ENCODE measurements at places on chromosomes 2 and 18.
A peak's percentile ranks its signal among the peaks of the same experiment; 100 is the strongest.

DNA sequence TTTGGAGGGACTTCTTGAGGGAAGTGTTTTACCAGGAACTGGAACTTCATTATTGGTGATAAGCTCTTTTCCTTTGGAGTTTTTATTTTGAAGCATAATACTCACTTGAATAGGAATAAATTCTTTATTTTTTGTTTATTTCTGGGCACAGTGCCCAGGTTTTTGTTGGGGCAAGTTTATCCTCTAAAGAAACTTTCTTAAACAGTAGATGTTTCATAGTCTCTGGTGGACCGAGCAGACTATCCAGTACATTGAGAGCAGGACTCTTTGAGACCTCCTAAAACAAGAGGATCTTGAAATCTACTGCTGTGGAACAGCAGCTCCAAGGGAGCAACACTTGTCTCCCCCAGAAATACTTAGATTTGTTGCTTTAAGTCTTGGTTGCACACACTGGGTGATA, 109.4 kb downstream of the PARD3B start:
- no peak for DNase-seq

DNA sequence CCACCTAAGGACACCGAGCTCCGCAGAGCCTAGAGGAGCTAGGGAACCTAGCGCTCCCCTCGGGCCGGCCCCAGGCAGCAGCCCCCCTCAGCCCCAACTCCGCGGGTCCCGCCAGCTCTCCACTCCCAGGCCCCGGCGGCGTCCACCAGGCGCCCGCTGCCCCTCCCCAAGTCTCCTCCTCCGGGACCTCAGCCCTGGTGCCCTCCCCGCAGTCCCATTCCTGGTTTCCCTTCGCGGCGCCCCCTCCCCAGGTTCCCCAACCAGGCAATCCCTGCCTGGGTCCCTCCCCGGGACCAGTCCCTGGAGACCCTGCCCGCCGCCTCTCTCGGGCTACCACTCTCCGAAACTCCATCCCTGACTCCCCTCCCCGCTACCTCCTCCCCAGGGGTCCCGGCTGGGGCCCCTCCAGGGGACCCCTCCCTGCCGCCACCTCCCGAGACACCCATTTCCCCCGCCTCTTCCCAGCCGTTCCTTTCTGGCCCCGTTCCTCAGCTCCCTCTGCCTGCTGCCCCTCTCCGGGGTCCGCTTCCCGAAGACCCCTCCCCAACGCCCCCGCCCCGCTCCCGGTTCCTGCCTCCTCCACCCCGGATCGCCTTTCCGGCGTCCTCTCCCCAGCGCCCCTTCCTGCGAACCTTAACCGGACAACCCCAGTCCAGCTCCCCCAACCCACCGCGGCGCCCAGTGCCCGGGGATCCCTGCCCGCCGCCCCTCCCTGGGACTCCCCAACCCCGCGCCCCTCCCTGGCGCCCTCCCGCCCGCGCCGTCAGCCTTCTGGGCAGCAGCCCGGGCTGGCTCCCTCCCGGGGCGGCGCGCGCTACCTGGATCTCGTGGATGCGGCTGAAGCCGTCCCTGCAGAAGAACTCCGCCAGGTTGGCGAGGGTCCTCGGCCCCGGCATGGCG, 678 bp downstream of the CYP27C1 start:
- DNase-seq = no peak

GRCh38 chr18:23226391-23226790, 91.1 kb downstream of the CABLES1 start:
- no peak for DNase-seq

GRCh38 chr2:111066062-111066593, 54.6 kb upstream of the BCL2L11 start:
- DNase-seq = no peak

GRCh38 chr2:15300624-15301573, 260.2 kb downstream of the NBAS start:
- DNase-seq = no peak

DNA sequence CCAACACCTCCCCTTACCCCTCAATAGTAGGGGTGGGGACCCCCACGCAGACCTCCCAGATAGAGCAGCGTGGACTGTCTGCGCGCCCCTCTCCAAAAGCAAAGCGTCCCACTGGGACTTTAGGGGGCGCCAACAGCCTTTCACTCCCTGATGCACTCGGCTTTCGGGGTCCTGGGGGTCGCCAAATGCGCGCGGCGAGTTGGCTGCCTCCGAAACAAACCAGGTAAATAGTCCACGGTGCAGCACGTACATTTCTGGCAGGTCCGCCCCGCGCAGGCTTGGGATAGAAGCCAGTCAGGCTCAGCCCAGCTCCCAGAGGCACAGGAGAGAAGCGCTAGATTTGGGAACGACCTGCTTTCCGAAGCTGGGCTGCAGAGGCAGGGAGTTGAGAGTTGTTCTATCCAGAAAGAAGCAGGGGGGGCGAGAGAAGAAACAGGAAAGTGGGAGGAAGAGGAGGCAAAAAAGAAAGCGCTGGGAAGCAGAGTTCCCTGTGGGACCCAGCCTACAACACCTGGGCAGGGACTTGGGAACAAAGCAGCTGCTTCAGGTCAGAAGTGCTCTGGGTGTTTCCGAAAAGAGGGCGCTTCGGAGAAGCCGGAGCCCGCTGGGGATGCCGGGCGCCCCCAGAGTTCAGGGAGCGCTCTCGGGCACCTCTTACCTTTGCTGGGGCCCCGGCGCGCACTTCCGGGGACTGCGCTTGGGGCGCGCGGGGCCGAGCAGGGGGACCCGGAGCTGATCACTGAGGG, 544 bp downstream of the EVA1A start:
- DNase-seq = peak; percentile 28

DNA sequence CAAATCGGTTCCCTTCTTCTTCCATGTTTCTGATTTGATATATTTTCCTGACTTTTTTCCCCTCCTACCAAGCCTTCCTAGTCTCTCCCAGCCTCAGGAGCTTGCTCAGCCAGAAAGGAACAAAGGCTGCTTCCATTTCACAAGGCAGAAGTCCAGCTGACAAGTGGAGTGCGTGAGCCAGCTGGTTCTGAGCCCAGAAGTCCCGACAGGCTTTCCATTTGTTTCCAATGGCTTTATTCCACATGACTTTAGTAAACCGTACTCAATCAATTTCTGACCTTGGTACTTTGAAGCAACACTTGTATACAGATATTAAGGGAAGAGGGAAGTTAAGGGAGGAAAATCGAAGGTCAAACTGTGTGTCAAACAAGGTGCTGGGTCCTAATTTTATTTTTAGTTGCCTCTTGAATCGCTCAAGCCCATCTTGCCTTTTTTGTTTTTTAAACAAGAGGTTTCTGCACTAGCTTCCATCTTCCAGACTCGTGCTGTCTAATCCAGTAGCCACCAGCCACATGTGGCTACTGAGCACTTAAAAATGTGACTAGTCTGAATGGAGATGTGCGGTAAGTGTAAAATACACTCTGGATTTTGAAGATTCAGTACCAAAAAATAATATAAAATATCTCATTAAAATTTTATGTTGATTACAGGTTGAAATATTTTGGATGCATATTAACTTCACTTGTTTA, 36.2 kb downstream of the WIPF1 start:
- DNase-seq = no peak

GRCh38 chr2:223232896-223233295, 180.9 kb downstream of the KCNE4 start:
- no peak for DNase-seq

DNA sequence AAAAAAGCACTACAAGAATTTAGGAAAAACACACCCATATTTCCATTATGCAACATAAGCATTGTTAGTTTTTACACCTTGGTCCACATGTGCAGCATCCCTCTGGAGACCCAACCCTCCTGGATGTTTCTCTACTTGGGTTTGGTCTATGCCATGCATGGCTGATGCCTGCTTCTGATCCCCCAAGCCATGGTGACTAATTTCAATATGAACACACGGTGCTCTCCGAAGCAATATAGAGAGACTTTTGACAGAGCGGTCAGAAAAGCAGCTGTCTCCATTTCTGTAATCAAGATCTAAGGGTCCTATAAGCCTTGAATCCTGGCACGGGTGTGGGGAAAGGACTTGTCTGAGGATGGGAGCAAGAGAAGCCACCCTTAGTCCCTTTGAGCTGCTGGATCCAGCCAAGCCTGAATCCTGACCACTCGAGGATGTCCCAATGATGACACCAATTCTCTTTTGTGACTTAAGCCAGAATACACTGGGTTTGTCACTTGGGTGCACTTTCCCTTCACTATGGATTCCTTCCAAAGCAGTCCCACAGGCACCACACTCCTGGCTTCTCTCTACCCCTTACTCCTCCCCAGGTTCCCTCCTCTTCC, 91.5 kb downstream of the ACTR2 start:
- no peak for DNase-seq

DNA sequence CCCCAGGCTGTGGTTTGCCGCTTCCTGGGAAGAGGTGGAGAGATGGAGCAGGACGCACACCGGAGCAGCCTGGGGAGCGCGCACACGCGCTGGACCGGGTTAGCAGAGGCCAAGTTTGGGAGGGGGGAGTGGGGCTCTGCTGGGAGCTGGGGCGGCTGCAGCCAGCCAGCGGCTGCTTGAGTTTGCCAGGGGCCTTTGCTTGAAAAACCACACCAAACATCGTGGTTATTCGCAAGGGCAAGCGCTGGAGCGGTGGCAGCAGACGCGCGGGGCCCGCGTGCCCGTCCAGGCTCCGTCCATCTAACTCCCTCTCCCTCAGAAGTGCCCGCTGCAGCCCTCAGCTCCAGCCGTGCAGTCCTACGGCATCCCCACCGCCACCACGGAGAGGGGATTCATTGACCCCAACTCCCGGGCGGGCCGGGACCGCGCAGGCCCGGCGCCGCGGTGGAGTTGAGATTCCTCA, 4.6 kb downstream of the PTGR3 start:
- no peak for DNase-seq

DNA sequence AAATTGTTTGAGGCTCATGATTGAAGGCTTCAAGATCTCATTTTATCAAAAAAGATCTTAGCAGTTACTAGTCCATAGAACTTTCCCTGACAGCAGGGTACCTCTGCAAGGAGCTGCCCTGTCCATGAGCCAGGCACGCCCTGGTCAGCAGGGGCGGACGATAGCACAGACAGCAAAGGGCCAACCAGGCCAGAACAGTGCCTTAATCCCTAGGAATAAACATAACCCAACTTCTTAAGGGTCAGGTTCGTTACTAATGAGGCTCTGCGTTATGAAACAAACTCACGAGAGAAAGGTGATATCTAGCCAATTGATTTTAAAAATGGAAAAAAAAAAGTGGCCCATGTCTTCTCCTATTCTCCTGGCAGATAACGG, 59.2 kb downstream of the BCL2 start:
- DNase-seq = no peak

DNA sequence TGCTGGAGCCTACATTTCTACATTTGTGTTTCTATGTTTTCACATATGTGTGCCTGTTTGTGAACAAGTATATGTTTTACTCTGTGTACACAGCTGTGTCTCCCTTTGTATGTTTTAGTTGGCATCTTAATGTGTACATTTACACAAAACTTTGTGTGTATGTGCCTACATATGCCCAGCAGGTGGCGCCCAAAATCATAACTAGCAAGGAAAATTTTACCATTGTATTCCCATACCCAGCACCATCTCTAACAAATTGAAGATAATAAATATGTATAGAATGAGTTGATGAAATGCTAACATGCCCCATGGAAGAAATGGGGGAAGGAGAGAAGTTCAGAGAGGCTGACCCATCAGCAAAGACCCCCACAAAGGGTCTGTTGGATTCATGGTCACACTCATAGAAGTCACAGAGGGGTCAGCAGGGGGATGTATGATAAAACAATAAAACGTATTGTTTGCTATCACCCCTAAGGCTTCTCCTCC, 48.1 kb downstream of the PKDCC start:
- peak; percentile 36 for DNase-seq

GRCh38 chr2:132547090-132547687, 122.8 kb downstream of the LYPD1 start:
- DNase-seq = peak; percentile 44

GRCh38 chr2:181607629-181608590, 49.0 kb downstream of the CERKL start:
- no peak for DNase-seq

Data from H54 (cell line).